ENCODE measurements at places on chromosomes 1 and 21.
A peak's percentile ranks its signal among the peaks of the same experiment; 100 is the strongest.

GRCh38 chr21:15255261-15255660 is 190.5 kb upstream of the NRIP1 start:
- no peaks in the 10 kb centered on the region for H3K36me3 ChIP-seq
- H3K4me3 ChIP-seq = no peak overlapping the region
- no peaks in the 10 kb centered on the region for H3K27me3 ChIP-seq
- DNase-seq = no peak

GRCh38 chr21:25733859-25734653 is 648 bp downstream of the ATP5PF start:
- peaks cover 37% of the 10 kb centered on the region for H3K4me1 ChIP-seq
- DNase-seq = peak; percentile 59
- H3K27ac ChIP-seq = peak overlapping the region; percentile 100

DNA sequence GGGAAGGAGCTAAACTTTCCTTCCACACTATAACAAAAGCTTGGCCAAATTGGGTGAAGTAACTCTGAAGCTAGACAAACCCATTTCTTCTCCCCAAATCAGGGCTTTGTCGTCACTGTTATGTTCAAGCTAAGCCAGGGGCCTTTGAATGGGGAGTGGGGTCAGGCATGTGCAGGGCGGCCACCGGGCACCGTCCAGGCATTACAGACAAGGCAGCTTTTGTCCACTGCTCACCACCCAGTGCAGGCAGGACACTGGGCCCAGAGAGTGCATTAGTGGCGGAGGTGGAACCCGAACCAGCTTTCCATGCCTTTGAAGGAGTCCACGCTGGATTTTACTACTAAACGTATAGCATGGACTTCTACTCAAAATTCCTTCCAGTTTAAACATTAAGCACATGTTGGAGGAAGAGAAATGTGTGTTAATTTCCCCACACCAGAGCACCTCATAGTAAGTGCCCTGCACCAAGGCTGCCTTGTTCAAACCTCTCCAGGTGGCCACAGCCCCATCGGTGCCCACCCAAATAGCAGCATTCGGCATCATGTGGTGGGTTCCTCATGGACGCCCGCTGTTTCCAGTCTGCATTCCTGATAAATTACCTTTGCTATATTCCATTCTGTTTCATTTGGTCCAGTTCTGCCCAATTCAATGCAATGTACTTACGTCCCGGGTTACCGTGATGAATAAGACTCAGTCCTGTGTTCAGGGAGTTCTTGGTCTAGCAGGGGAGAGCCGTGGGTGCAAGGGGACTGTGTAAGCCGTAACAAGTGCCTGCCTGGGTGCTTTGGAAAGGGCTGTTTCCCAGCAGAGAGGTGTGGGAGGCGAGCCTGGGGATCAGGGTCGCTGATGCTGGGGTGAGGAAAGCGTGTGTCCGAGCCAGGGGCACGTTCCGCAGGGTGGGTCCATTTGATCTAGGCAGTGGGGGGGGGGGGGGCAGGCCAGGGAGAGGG is 1.6 kb downstream of the UBASH3A start:
- no peak for DNase-seq
- no peaks in the 10 kb centered on the region for H3K27me3 ChIP-seq
- peaks cover 53% of the 10 kb centered on the region for H3K36me3 ChIP-seq
- peaks cover 62% of the 10 kb centered on the region for H3K4me1 ChIP-seq

GRCh38 chr1:59308839-59309238 is 11.9 kb downstream of the FGGY start:
- H3K36me3 ChIP-seq = peaks cover 47% of the 10 kb centered on the region
- no peak overlapping the region for H3K27ac ChIP-seq
- H3K4me1 ChIP-seq = peaks cover 19% of the 10 kb centered on the region
- no peak for DNase-seq
- no peaks in the 10 kb centered on the region for H3K27me3 ChIP-seq
- no peak overlapping the region for H3K4me3 ChIP-seq

DNA sequence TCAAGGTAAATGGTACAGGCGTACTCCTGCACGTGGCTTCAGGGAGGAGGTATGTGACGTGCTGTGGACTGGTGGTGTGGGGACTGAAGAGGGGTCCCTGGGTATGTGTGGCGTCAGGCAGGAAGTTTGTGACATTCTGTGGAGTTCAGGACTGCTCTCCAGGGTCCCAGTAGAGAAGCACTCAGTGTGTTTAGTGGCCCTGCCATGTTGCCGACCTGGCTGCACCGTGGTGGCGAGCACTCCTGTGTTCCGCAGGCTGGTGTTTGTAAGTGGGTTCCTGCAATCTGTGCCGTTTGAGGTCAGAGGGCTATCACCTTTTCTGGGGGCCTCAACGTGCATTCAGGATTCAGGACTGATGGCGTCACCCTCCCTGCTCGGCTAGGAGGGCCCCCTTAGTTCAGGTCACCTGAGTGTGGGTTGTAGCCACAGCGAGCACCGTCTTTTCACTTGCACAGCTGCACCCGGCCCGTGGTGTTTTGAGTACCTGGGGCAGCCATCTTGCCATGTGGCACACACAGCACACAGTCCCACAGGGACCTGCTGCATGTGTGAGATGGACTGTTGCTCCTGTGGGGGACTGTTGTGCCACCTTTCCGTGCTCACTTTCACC is 26.5 kb downstream of the SNAP47 start:
- DNase-seq = no peak
- no peak overlapping the region for H3K4me3 ChIP-seq

DNA sequence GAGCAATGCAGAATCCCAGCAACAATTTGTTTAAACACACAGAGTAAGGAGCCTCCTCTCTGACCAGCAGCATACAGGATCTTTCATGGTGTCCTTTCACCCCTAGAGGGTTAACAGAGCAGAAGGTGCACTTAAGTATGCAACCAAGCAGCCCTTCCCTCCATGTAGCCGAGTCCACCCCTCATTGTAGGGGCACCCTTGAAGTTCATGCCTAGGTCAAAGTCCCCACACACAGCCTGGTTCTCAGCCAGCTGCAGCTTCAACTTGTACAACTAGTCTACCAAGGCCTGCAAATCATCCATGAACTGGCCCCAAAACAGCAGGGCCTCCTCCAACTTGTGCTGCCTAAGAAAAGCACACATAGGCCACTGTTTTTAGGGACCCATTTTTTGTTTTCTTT is 7.0 kb upstream of the BMP8B start:
- no peak for DNase-seq
- peaks cover 10% of the 10 kb centered on the region for H3K27me3 ChIP-seq
- H3K4me1 ChIP-seq = peaks cover 21% of the 10 kb centered on the region
- H3K36me3 ChIP-seq = no peaks in the 10 kb centered on the region
- H3K4me3 ChIP-seq = no peak overlapping the region

DNA sequence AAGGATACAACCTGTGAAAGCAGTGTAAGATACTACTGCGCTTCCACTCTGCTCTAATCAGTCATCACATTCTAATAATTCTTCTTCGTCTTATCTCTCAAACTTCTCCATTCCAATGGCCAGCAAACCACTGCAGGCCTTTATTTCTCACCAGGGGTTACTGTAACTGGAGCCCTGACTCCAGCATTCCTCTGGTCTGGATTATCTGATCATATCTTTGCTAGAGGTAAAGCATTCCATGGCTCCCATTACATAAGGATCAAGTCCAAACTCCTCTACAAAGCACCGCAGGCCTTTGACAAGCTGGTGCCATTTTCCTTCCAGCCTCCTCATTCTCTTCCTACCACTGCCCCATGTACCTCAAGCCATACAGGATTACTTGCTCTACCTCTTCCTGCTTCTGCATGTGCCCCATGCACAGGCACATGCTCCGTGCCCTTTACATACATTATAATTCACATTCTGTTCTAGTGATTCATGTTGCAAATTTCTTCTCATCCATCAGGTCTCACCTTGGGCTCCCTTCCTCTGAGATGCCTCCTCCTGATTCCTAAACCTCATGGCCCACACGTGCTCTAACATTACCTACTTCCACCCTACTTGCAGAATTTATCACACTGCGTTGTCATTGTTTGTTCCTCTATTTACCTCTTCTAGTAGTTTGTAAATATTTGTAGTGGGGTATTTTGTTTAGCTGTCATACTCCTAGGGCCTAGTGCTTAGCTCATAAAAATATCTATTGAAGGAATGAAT is 9.3 kb upstream of the SERBP1 start:
- DNase-seq = no peak
- peaks cover 8% of the 10 kb centered on the region for H3K4me1 ChIP-seq
- H3K27me3 ChIP-seq = no peaks in the 10 kb centered on the region
- H3K36me3 ChIP-seq = no peaks in the 10 kb centered on the region
- H3K27ac ChIP-seq = no peak overlapping the region
- no peak overlapping the region for H3K4me3 ChIP-seq

All from activated CD8-positive, alpha-beta memory T cell treated with anti-CD3 and anti-CD28 coated beads, Interleukin-2, amount 10 ng/mL, durations not matched to agents 7 days and 5 days (primary cell).